Smooth muscle cell of trachea (primary cell): ENCODE measurements at places on chromosomes 1 and 21. TPM values are rescaled to one million over a fixed set of nuclear protein-coding genes. Genes with fewer than 3 reads are reported as not detected.

ELOVL1 gene
- total RNA-seq, result 38.7 and 56.4 TPM in 2 replicates

OR2T11 gene
- not detected in 2 replicates for total RNA-seq

DNAJC28 gene
- total RNA-seq, result 1.3 and 3.2 TPM in 2 replicates

MAN1C1 gene
- total RNA-seq, result 4.7 and 12.1 TPM in 2 replicates

HAO2 gene
- total RNA-seq, result not detected in 2 replicates

RIPK4 gene
- 0.15 TPM in 1 of 2 replicates, not detected in the other for total RNA-seq

LRRC38 gene
- total RNA-seq, result not detected in 2 replicates
